ENCODE measurements at places on chromosomes 7 and 10. TPM values are rescaled to one million over a fixed set of nuclear protein-coding genes. Genes with fewer than 3 reads are reported as not detected.

KNDC1 gene
- polyA plus RNA-seq = not detected

MAT1A gene
- not detected for polyA plus RNA-seq

CABCOCO1 gene
- polyA plus RNA-seq = not detected

LIPM gene
- polyA plus RNA-seq = not detected

MINPP1 gene
- polyA plus RNA-seq = 7.5 TPM

SPDYE5 gene
- polyA plus RNA-seq = not detected

HOXA5 gene
- not detected for polyA plus RNA-seq

UCMA gene
- not detected for polyA plus RNA-seq

WEE2 gene
- polyA plus RNA-seq = not detected

PIP gene
- polyA plus RNA-seq = not detected

PSD gene
- polyA plus RNA-seq = 1.6 TPM
